ENCODE measurements at places on chromosomes 12 and 14. TPM values are rescaled to one million over a fixed set of nuclear protein-coding genes. Genes with fewer than 3 reads are reported as not detected.

DNA sequence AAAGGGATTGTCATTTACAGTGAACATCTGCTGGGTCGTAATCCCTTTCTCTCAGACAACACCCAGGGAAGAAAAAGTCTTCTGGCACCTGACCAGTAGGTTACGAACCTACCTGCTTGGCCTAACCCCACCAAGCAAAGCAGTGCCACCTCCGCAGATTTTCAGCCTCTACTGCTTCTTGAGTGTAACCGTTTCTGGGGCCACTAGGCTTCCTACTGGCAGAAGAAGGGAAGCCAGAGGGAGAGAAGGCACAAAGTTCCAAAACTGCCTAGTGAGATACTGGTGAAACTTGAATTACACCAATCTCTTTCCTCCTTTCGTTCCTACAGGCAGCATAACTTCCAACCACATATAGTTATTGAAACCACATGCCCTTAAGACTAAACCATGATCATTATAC is 383.6 kb downstream of the BCAT1 start:
- DNase-seq: no peak

DNA sequence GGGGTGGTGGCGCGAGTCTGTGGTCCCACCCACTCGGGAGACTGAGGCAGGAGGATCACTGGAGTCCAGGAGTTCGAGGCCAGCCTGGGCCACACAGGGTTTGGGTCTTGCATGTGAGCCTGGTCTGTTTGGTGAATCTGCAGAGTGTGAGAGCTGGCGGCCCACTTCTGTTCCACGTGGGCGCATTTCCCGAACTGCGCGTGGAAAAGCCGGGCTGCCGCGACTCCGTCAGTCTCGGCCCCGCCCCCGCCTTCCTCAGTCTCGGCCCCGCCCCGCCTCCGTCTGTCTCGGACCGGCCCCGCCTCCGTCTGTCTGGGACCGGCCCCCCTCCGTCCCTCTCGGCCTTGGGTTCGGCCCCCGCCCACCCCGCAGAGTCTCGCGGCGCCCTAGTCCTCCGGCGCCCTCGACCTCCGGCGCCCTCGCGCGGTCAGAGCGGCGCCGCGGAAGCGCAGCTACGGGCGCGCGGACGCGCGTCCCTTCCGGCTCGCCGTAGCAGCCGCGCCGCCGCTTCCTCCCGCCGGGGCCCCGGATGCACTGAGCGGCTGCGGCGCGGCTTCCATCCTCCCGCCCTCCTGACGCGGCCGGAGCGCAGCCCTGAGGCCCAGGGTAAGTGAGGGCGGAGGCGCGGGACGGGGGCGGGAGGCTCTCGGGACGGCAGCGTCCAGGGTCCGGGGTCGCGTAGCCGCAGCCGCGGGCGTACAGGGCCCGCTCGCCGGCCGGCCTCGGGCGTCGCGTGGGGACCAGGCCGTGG is at the start of gene EP400:
TSS of gene EP400 (plus strand) at position 512 of the 751 bp plus-strand sequence. CDS start 10,678 bp downstream, outside the sequence.
- peak; percentile 76 for DNase-seq

The ASB8 gene
- 13.6 TPM for total RNA-seq

DNA sequence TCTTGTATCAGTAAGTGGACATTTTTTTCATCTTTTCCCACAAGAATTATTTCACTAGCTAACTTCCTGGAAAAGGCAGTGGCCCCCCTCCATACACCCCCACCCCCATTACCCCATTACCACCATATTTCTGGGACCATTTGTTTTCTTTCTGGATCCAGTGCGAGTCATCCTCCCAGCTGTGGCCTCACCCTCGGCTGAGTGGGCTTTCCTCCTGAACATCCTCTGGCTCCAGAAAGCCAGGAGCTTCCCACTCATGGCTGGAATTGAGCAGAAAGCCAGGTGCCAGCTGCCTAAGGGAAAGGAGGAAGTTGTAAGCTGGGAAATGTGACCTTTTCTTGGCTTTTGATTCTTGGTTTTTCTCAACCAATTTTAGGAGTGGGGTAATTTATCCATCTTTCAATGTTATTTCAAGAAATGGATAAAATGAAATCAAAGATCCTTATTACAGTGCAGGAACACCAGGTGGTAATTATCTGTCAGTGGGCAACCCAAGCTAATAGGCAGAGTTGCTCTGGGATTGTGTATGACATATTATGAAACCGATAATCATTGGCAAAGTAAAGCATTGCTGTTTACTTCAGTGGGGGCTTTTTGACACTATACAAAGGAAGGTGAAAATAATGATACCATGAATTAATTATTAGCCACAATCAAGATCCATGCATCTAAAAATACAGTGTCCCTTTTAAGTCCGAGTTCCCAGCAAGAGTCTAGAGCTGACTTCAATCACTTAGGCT is 124.6 kb downstream of the KICS2 start:
- no peak for DNase-seq

GRCh38 chr14:95496690-95497259 is 19.7 kb downstream of the SYNE3 start:
- DNase-seq: no peak

The C1R gene
- 7.8 TPM for total RNA-seq

The KCNC2 gene
- not detected for total RNA-seq

DNA sequence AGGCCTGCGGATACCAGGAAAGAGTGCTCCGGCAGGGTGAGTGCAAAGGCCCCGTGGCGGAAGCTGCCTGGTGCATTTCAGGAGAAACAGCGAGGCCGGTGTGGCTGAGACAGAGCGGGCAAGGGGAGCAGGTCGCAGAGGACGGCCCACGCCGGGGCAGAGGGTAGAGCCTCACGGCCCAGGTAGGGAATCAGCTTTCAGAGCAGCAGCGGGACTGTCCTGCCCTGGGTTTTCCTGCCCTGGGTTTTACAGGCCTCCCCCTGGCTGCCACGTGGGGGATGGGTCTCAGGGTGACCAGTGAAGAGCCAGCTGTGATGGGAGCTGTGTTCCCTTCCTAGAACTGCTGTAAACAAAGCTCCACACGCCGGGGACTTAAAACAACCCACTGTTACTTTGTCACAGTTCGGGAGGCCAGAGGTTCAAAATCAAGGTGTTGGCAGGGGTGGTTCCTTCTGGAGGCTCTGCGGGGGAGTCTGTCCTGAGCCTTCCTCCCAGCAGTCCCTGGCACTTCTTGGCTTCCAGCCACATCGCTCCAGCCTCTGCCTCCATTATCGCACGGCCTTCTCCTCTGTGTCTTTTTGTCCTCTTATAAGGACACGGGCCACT is 10.4 kb downstream of the NCOR2 start:
- no peak for DNase-seq

GRCh38 chr14:56299306-56299984 is 181.2 kb downstream of the PELI2 start:
- DNase-seq: no peak

The CPNE6 gene
- total RNA-seq: not detected

DNA sequence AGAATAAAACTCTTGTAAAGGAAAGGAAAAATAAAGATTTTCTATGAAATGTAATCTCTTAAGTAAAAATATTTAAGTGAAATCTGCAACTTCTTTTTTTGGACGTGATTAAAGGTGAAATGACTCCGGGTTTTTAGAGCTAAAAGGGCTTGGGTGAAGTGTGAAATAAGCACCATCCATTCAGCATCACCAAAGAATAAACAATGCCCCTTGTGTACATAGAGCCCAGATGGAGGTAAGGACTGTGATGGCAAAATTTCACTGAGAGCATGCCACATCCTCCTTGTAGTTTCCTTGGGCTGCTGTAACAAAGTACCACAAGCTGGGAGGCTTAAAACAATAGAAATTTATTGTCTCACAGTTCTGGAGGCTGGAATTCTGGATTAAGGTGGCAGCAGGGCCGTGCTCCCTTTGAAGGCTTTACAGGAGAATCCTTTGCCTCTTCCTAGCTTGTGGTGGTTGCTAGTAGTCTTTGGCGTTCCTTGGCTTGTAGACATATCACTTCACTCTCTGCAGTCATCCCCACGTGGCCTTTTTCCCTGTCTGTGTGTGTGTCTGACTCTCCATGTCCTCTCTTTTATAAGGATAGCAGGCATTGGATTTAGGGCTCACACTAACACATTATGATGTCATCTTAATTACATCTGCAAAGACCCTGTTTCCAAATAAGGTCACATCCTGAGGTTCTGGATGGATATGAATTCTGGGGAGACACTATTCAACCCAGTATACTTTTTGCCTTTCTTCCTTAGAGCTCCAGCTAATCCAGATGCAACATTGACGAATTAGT is 24.2 kb downstream of the ZNF664 start:
- no peak for DNase-seq

DNA sequence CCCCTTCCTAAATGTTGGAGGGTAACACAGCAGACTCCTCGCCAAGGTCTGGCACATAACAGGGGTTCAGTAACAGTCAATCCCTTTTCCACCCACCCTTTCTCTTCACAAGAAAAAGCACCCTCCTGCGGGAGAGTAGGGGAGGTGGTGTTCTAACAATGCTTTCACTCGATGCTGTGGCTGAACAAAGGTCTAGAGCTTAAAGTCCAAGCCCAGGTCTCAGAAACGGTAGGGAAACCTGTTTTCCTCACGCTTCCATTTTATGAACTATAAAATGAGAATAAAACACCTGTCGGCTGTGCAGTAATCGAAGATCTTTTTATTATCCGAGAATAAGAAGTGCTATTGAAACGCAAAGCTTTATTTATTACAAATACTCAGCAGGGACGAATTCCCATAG is 20.9 kb upstream of the CACNA2D4 start:
- DNase-seq: no peak

- DNase-seq: no peak
These were observed 1.2 kb upstream of the NOP2 start for GRCh38 chr12:6569312-6569711.

The JAG2 gene
- total RNA-seq: 27.4 TPM

- DNase-seq: no peak
These were observed 415.4 kb downstream of the DPF3 start for GRCh38 chr14:72478471-72478893.

The GYS2 gene
- not detected for total RNA-seq
